ENCODE measurements at places on chromosomes 16 and 17.

DNA sequence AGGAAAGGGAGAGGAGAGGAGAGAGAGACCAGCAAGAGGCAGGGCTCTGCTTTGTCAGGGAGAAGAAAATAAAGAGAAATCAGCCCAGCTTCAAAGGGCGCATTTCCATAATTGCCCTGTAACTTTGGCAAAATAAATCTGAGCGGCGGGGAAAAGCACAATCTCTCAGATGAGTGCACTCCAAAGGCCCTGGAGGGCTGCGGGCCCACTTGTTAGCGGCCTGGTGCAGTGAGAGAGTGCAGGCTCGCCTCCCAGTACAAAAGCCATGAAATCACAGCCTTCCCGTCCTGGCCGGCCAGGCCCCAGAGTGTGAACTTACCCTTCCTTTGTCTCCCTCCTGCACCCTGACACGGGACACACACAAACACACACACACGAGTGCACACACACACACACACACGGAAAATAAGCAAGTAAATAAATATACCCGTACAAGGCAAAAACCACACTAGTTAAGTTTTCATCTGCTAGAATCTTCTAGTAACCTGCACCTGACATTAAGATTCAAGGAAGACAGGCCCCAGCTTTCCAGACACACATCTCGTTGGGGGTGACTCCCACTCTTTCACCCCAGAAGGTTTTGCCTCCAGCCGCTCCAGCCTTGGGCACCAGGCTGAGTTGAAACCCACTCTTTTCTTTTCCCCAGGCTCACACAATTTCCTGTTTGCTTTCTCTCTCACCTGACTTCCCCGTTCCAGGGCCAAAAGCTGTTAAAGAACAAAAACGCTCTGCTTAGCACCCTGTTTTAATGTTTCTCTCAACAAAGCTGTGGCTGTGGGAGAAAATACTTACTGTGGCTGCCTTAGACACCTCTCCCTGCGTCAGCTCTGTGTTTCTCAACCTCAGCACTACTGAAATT, 8.5 kb downstream of the IRX3 start:
- no peak for DNase-seq

DNA sequence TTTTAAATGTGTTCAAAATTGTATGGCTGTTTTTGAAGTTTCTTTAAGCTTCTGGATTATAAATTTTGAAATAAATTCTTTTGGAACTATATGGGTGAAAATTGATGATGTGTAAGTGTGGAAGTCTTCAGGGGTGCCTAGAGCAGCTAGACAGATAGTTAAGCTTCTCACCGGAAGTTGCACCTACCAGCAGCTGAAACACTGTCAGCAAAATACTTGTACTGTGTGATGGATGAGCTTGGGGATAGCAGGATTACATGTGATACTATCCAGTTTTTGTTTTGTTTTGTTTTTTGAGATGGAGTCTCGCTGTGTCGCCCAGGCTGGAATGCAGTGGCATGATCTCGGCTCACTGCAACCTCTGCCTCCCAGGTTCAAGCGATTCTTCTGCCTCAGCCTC, 19.7 kb downstream of the RBL2 start:
- no peak for DNase-seq

- no peak for DNase-seq
Measured at GRCh38 chr16:4426021-4426684, 485 bp downstream of the DNAJA3 start.

- no peak for DNase-seq
Measured at GRCh38 chr16:82776470-82777146, 149.8 kb downstream of the CDH13 start.

DNA sequence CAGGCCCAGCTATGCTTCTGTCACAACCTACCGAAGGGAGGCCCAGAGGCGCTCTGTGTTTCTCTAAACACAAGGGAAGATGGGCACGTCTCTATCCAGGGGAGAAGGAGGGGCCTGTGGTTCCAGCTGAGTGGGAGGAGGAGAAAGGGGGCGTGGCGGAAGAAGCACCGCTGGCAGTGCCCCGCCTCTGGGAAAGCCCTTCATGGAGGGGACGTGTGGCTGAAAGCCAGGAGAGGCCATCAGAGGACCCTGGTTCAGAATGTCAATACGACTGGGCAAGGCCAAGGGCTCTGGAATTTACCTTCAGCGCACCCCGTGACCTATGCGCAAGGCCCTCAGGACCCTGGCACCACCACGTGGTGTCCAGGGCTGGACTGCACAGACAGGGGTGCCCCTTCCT, 12.3 kb upstream of the SLC38A8 start:
- no peak for DNase-seq

DNA sequence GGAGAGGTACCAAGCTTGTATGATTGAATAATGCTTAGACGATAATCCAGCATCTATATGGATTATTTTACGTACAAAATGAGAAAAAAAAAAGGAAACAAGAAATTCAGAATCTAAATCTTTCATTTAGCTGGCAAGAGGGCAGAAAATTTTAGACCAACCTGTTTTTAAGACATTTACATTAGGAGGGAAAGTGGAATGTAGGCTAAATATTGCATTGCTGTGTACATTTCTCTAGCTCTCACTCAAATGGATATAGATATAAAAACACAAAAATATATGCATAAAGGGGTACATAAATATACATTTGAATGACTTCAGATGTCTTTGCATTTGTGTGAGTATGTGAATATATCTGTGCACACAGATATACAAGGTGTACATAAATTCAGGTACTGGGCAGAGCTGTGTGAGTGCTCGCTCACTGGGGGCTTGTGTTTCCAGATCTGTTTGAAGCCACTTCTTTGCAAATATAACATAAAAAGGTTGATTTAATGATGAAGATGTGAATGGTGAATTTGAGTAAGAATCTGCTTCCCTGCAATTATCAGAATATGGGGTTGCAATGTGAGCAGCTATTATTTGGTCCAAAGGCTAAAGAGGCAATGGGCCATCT, 14.2 kb upstream of the ZFHX3 start:
- DNase-seq = no peak

- no peak for DNase-seq
Measured at GRCh38 chr17:80105762-80106161, 4.4 kb downstream of the GAA start.

GRCh38 chr17:79461041-79461440, 149.8 kb downstream of the RBFOX3 start:
- no peak for DNase-seq
